Muscle of arm (tissue), 14 donors: ENCODE measurements at places on chromosomes 5 and 9.

DNA sequence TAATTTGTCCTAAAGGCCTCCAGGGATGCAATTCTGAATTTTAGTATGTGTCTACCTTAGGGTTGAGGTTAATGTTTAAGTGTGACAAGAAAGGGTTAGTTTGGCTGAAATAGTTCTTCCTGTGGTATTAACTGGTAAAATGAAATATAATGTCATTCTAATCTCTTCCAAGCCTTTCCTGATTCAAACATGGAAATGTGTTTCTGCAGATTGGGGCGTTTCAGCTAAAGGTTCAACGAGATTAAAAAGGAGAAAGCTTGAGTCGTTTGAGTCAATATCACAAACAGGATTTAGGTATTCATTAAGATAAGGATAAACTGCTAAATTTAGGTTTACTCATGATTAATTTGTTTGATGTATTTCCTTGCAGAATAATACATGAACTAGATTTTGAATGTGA lies 34.4 kb upstream of the ALDOB start:
- DNase-seq = no peak

GRCh38 chr5:56415356-56415765 lies 182.2 kb upstream of the ANKRD55 start:
- DNase-seq = no peak

GRCh38 chr9:115398996-115399395 lies 281.0 kb upstream of the TNC start:
- DNase-seq = no peak

DNA sequence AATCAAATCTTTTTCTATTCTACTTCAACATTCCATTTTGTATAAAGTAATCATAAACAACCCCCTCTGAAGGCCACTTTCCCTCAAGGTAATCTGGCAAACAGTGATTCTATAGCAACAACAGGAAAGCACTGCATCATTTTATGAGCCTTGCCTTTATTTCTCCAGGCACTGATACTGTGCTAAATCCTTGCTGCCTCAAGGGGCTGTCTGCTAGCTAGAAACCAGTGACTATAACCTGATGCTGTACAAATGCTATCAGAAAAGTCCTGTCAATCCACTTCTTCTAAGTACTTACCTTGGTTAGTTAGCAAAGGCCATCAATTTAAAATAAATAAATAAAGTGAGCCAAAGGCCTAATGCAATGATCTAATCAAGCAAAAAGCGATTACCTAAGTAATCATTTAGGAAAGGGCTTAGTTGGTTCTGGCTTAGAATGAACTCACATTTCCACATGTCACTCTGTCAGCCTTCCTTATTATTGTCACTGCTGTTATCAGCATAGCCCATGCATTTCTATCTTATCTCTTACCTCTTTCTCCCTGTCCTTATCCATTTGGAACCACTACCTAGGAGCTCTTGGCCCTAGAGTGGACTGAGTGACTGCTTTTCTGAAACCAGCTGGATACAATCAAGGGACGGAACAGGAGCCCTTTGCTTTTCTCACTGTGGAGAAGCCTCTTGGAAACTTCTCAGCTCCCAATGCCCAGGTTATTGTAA lies 246.1 kb upstream of the MEF2C start:
- DNase-seq = no peak
